Hypothalamus (tissue), 51 donors: ENCODE measurements at places on chromosomes 4 and X.

DNA sequence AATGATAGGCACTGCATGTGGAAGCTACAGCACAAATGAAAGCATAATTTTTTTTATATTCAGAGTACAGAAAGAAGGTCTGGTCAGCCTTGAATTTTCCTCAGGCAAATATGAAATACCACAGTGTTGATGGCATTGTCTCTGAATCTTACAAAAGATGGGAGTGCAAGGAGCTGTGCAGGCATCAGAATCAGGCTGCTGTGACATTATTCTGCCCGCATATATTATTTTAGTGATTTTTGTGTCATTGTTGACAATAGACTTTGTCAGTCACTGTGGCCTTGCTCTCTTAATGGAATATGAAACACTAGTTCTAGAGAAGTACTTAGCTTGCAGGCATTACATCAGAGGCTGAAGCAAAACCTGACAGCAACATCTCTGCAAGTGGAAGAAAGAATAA, 42.5 kb downstream of the SYTL5 start:
- DNase-seq = no peak

GRCh38 chr4:150155391-150155790, 77.1 kb downstream of the DCLK2 start:
- no peak for DNase-seq

DNA sequence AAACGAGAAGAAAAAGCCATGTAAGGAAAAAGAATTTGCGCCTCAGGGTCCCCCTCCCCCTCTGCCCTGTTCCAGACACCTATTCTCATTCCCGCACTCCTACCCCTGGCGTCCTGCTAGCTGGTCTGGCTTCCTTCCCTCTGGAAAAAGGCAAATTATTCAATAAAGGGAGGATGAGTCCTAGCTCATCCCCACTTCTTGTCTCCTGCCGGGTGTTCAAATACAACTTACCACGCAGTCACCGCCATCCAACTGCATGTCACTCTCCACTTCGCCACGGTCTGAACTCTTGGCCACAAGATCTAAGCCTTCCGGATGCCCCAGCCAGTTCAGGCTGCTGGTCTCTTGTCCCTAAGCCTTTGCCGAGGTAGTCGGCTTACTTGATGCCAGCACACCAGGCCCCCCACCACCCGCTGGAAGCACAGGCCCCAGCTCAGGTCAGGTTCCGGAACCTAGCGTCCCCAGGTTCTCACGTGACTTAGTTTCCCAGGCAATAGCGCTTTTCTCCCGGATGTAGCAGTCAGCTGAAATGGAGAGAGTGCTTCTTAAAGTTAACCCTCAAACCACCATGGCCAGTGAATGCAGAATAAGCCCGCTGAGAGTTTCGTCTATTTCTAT, 209.6 kb upstream of the SPIN4 start:
- peak; percentile 54 for DNase-seq

DNA sequence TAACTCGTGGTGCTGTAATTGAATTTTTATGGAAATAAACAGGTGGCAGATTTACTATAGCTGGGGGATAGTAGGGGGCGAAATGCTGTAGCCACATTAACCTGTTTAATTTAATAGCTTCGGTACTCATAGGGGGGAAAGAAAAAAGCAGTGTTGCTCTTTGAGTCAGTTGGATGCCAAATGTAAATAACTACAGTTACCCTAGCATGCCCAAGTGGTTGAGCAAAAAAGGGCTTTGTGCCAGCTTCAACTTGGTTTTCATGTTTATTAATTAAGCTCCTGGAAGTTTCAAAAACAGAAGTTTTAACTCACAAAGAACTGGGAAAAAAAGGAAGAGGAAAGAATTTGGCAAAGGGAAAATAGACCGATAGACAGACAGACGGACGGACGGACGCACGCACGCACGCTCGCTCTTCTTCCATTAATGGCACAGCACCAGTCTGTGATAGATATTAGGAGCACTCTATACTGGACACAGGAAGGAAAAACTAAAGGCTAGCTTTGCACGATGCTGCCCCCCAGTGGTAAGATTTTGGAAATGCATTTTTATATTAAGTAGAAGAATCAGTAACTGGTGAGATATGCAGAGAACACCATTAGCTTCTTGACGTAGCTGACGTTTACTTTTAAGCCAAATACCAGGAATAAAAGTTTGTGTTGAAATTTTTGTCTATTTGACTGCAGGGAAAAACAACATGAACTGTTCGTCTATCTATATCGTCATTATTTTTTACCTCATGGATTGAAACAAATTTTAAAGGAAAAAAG, 151.8 kb downstream of the SLC7A11 start:
- DNase-seq = no peak

GRCh38 chr4:145490796-145491195, 9.1 kb downstream of the SMAD1 start:
- DNase-seq = no peak

GRCh38 chr4:52103319-52103718, 52.2 kb downstream of the SPATA18 start:
- DNase-seq = no peak

- no peak for DNase-seq
Observed at GRCh38 chr4:1449833-1450741, 43.8 kb upstream of the NKX1-1 start.

GRCh38 chr4:159160242-159160641, 57.4 kb downstream of the RAPGEF2 start:
- DNase-seq = no peak

DNA sequence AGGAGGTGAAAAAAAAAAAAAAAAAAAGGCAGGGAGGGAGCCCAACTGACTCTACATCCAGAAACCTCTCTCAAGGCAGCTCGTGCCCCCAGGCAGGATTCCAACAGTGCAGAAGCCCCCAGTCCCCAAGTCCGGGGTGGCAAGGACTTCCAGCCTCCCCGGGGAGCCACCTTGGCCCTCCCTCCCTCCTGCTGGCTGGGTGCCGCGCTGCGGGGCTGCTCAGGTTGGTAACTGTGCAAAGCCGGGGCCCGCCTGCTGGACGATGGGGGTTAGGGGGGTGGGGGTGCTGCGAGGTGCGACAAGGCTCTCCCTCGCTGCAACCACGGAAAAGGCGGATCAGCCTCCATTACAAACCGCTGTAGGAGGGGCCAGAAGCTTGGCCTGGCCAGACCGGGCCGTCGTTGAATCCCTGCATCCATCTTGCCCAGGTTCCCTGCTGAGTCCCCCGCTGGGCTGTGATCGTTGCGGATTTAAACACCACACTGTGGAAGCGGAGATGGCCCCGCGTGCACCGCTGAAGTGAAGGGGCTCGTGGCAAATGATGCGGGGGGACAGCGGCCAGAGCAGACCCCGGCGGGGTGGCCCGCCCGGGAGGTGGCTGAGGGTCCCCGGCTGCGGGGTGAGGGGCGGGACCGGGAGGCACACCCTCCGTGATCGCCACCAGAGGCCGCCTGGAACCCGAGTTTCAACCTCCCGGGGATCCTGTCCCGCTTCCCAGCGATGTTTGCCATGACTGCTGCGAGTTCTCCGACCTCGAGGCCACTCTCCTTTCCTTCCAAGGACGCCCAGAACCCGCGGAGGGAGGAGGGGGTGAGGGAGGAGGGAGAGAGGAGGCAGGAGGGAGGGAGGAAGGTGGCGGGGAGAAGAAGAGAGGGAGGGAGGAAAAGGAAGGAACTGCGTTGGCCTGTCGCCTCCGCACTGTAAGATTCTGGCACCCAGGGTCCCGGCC, 58.0 kb upstream of the DDX3X start:
- peak; percentile 5 for DNase-seq

GRCh38 chr4:18419780-18420179, 398.2 kb upstream of the LCORL start:
- no peak for DNase-seq

- DNase-seq = no peak
Observed at GRCh38 chr4:53309321-53310040, 56.4 kb downstream of the SCFD2 start.

GRCh38 chrX:152641996-152642395, 4.3 kb downstream of the GABRQ start:
- DNase-seq = no peak

DNA sequence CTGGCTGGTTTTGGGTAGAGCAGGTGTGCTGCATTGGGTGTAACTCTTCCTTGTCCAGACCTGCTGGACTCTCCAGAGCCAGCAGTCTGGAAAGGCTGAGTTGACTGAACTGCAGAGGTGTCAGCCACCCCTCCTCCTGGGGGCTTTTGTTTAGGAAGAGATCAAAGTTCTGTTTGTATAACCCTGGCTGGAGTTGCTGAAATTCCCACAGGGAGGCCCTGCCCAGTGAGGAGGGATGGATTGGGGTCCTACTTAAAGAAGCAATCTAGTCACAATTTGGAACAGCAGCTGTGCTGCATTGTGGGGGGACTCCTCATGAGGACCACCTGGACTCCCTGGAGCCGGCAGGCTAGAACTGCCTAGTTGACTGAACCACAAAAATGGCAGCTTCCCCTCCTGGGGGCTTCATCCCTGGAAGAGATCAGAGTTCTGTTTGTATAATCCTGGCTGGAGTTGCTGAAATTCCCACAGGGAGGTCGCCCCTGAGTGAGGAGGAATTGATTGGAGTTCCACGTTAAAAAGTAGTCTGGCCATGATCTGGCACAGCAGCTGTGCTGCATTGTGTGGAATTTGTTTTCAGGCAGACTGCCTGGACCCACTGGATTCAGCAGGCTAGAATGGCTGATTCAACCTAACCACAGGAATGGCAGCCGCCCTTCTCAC, 264.9 kb upstream of the ZC4H2 start:
- DNase-seq = no peak

DNA sequence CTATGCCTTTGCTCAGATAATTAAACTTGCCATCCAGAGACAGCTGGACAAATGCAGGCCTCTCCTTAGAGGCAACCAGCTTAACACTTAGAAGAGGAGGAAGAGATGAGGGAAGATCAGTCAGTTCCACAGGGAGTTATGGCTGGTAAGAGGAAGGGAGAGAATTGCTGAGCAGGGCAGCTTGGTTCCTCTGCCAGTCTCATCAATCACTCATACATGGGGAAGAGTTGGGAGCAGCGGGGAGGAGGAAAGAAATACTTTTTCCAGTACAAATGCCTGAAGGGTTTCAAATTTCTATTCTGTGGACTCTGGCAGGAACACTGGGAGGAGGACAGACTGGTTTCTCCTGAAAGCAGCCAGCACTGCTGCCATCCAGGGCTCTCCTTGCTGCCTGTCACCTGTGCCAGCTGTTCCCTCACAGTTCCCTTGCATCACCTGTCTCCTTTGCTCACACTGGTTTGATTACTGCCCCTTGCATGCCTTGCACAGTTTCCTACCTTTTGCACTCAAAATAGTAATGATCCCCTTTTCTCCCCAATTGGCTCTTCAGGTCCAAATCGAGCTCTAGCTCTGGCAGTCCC, 59.5 kb downstream of the PGRMC2 start:
- DNase-seq = no peak

DNA sequence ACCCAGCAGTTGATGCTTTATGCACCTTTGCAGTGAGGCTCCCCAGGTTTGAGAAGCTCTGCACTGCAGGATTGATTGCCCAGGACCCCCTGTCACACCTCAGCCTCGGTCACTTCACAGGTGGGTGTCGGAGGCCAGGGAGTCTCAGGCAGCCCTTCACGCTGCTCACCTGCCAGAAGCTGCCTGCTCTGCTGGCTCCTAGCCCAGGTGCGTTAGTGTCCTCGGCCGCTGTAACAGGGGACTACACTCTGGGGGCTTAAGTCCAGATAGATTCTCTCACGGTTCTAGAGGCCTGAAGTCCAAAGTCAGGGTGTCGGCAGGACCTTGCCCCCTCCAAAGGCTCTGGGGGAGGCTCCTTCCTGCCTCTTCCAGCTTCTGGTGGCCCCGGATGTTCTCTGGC, 79.9 kb downstream of the CPZ start:
- no peak for DNase-seq

GRCh38 chrX:2666491-2666890, 24.6 kb upstream of the CD99 start:
- no peak for DNase-seq

DNA sequence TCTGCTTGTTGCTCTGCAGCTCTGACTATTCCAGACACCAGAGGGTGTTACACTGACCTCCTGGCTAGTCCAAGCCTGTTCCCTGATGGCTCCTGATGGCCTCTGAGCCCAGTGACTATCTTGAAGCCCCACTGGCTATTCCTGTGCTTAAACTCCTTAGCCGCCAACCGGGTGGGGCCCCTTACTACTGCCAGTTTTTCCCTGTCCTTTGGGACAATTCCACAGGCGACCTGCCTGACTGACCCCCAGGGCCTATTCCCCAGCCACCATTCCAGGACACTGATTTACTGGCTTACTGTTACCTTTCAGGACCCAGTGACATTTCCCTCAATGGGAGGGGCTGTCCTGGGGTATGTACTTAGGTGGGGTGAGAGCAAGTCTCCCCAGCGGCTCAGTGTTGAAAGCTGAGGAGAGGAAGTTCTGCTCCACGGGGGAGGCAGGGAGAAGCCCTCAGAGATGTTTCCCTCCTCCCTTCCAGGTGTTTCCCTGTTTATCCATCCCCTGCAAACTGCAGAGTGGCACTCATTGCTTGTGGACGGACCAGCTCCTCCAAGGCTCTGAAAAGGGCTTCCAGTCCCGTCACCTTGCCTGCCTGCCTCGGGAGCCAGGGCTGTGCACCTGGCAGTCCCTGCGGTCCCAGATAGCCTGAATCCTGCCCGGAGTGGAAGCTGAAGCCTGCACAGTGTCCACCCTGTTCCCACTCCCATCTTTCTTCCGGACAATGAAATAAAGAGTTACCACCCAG, 4.0 kb downstream of the TIMP1 start:
- no peak for DNase-seq

DNA sequence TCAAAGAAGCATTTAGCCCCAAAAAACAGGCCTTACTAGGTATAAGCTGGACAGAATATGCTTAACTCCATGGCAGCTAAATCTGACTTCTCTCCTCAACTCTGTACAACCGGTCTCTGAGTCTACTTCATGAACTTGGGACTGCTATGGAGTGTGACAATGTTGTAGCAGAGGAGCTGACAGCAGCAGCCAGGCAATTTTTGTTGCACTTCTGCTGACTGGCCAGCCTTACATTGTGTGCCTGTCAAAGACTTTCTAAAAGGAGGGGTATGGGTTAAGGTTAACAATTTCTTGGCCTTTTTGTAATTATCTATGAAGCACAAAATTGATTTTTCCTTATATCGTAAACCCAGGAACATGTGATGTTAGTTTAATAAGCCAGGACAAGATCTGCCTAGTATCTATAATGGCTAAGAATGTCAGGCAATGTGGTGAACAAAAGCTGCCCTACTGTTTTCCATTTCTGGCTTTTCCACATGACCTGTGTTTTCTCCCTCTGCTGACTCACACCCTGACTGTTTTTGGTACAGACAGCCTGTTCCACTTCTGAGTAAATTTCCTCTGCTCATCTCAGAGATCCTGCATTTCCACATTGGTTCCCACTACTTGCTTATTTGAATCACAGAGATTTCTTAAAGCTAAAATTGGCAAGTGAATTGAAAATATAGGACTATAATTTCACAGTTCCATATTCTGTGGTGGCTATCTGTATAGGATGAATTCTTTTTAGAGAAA, 9.3 kb downstream of the NOX1 start:
- DNase-seq = no peak

- DNase-seq = no peak
Observed at GRCh38 chr4:56465599-56466295, 1.7 kb upstream of the SRP72 start.

DNA sequence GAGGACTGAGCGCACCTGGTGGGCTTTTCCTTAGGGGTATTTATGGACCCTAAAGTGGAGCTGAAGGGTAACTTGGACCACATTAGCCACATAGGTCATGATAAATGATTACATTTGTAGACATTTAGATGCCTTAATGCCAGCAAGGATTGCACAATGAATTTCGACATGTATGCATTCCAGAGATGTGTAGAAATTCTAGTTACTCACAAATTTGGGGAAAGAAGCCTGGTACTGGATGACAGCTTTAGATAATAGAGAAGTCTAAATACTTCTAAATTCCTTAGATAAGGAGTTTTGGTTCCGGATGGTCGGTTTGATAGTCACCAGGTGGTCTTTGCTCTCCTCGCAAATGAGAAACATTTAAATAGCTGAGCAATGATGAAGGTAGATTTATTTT, 609.5 kb upstream of the PRKX start:
- no peak for DNase-seq

GRCh38 chrX:8405631-8406030, 59.0 kb upstream of the VCX3B start:
- DNase-seq = no peak
